ENCODE measurements at places on chromosomes 16 and 17. TPM values are rescaled to one million over a fixed set of nuclear protein-coding genes. Genes with fewer than 3 reads are reported as not detected.

DNA sequence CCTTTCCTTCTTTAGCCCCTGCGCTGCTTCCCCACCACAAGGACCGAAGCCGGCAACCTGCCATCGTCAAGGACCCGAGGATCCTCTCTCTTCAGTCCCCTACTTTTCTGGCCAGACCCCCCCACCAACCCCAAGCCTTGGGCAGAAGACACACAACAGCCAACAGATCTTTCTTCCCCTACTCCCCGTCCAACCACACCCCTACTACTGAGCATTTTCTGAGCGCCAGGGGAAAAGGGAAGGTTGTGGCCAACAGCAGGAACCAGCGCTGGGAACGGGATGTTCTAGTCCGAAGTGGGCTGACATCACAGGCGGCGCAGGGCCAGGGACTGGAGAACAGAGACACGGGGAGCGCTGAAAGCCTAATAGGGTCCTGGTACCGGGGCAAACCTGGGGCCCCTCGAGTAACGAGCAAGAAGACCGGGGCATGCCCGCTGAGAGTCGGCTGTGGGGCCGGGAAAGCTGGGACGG is 528 bp downstream of the PER1 start:
- DNase-seq: no peak

GRCh38 chr17:13931800-13932460 is 137.4 kb upstream of the COX10 start:
- no peak for DNase-seq

GRCh38 chr16:88370365-88370764 is 12.4 kb upstream of the ZNF469 start:
- no peak for DNase-seq

The C17orf50 gene
- not detected for total RNA-seq

The MPRIP gene
- 155 TPM for total RNA-seq

GRCh38 chr17:79926142-79926604 is 86.9 kb upstream of the CBX4 start:
- no peak for DNase-seq

The ALDH3A1 gene
- total RNA-seq: 0.21 TPM
